Heart right ventricle (tissue), 16 donors: ENCODE measurements at places on chromosomes 12 and 14. TPM values are rescaled to one million over a fixed set of nuclear protein-coding genes. Genes with fewer than 3 reads are reported as not detected.

GRCh38 chr12:7934889-7935492 is 996 bp downstream of the SLC2A3 start:
- no peak for DNase-seq

GRCh38 chr12:93191423-93191822 is 186.3 kb upstream of the NUDT4 start:
- DNase-seq = no peak

ACRBP gene
- total RNA-seq = 0.30 TPM

GRCh38 chr12:91144053-91144452 is 32.8 kb upstream of the LUM start:
- no peak for DNase-seq

VPS37B gene
- total RNA-seq = 20.2 TPM

DNA sequence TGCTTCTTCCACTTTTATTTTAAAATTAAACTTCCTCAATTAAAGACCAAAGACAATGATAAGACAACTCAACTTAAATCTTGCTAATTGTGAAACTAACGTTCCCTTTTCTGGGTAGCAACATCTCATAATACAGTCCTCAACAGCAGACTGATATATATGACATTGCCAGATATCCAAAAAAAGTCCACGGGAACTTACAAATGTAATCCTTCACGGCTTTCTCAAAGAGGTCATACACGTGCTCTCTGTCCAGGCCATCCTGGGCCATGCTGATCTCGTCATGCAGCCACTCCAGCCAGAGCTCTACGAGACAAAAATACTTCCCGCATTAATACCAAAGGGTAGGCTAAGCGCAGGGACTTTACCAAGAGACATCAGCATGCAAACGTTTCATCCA is 13.3 kb downstream of the SART3 start:
- no peak for DNase-seq
